Activated CD4-positive, alpha-beta T cell treated with anti-CD3 and anti-CD28 coated beads, Interleukin-2, amount 50 U/mL, for 24 hours (primary cell): ENCODE measurements at places on chromosomes 6 and 20.

DNA sequence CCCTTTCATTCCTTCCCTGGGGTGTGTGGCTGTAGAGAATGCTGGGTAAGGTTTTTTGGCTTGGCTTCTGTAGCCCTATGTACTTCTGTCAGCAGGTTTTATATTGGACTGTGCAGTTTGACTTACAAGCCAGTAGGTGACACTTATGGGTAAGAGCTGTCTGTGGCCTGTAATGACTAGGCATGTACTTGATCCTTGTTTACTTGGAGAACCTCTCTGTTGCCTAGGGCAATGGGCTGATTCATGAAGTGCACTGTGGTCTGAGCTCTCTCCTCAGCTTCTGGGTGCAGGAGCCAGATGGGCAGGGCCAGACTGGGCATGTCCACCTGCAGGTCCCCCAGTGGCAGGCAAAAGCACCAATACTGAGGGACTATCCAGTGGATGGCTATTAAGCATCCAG lies 544.6 kb downstream of the ADGRB3 start:
- DNase-seq, result no peak

GRCh38 chr20:19922716-19923115 lies 94.4 kb upstream of the NAA20 start:
- no peak for DNase-seq

GRCh38 chr20:5652626-5653553 lies 97.3 kb upstream of the SHLD1 start:
- DNase-seq, result no peak

GRCh38 chr6:144725736-144726522 lies 440.8 kb downstream of the UTRN start:
- DNase-seq, result no peak

DNA sequence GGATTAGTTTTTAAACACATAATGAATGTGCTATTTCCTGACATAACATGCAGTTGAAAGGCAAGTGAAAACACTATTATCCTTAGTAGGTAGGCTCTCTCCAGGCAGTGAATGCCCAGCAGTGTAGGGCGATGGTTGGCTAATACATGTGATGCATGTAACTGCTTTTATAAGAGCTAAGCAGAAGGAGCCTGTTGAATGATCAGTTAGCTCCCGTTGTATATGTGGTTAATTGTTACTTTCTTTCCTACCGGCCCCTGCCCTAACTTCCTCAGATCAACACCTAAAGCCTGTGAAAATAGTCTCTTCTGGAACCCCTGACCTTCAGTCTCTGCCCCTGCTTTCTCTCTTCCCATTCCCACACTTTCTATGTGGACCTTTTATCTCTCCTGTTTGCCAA lies 10.5 kb downstream of the SOX4 start:
- DNase-seq, result no peak

GRCh38 chr6:50722829-50723554 lies 9.7 kb downstream of the TFAP2D start:
- no peak for DNase-seq

- DNase-seq, result no peak
Observed at GRCh38 chr6:5562277-5562676, 301.0 kb downstream of the FARS2 start.

DNA sequence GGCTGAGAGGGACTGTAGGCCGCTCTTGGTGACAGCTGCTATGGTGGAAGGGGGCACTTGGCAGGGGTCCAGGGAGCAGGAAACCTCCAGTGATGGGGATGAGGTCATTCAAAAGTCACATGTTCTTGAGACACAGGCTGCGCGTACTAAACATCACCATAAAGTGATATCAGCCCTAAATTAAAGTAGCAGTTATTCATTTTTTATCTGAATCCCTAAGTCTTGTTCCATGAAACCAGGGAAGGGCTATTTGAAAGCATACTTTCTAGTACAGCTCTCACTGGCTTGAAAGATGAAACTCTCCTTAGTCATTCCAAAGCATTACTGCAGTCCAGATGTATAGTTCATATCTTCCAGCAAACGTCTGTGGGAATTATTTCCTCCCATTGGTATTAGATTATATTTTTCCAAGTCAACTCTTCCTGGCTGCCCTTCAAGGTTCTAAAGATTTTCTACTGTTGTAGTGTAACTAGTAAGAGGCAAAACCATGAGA lies 373.1 kb downstream of the CD109 start:
- DNase-seq, result no peak

GRCh38 chr6:169072127-169073042 lies 181.3 kb downstream of the THBS2 start:
- no peak for DNase-seq

- no peak for DNase-seq
Observed at GRCh38 chr20:46488451-46488850, 24.9 kb downstream of the ZNF334 start.

DNA sequence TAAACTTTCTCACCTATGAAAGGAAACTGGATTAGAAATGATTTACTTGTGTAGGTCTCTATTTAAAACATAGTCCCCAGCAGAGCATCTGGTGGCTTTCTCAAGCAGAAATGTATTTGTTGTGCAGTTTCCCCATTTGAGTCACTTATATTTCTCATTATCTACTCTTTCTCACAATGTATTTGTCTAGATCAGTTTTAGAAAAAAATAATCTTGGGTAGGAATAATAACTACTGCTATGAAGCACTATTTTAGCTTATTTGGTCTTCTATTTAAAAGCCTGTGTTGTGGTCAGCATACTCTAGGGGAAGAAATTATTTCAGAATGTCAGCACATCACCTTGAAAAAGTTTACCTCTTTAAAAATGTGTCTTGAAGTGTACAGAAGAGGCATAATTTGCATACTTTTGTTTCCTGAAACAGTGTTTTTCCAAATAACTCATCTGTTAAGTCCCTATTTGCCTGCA lies 60.9 kb upstream of the PRL start:
- no peak for DNase-seq

DNA sequence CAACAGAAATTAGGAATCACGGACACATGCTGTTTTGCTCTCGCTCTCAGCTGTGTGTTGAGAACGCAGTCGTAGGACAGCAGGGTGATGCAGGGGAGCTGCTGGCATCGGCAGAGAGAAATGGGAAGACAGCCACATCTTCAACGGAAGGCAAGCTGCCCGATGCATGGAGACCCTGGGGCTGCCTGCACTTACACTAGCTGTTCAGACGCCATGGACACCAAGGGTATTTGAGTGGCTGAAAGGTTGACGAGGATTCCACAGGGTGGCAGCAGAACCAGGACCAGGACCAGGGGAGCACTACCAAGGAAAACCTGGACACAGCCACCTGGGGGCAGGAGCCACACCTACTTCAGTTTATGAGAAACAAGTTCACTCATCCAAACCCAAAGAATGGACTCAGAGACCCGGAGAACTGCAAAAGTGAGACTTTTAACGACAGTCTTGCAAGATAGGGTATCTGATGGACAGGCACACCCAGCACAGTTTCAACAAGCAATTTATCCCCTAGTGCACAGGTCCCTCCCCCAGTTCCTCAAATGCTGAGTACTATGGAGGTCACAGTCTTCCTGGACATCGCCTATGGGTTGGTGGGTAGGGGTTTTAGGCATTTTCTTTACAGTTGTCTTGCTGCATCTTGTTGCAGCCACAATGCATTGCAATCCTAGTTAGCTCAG lies 56.3 kb upstream of the ENTPD6 start:
- no peak for DNase-seq

GRCh38 chr6:105982761-105983540 lies 103.2 kb upstream of the PRDM1 start:
- DNase-seq, result no peak

- no peak for DNase-seq
Observed at GRCh38 chr6:139825935-139826374, 451.5 kb upstream of the CITED2 start.

- DNase-seq, result no peak
Observed at GRCh38 chr6:87075168-87075567, 19.7 kb downstream of the CGA start.

- DNase-seq, result no peak
Observed at GRCh38 chr6:33861722-33862121, 57.9 kb upstream of the MLN start.

- DNase-seq, result no peak
Observed at GRCh38 chr6:154337406-154338005, 19.1 kb downstream of the IPCEF1 start.

GRCh38 chr6:156262014-156262413 lies 515.2 kb upstream of the ARID1B start:
- no peak for DNase-seq

DNA sequence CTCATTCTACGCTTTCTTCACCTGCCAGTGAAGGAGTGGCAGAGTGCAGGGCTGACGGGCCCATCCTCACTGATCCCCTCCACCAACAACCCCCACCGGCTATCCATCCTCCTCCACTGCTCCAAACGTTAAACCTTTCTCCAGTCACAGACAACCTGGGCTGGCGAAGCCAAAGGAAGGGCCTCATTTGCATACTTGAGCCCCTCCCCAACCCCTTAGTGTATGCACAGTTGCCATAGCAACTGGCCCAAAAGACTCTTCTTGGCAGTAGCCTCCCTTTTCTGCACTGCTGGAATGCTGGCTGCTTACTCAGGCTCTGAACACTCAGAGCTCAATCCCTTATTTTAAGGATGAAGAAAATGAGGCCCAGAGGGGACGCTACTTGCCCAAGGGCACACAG lies 130.3 kb downstream of the GRM4 start:
- no peak for DNase-seq

DNA sequence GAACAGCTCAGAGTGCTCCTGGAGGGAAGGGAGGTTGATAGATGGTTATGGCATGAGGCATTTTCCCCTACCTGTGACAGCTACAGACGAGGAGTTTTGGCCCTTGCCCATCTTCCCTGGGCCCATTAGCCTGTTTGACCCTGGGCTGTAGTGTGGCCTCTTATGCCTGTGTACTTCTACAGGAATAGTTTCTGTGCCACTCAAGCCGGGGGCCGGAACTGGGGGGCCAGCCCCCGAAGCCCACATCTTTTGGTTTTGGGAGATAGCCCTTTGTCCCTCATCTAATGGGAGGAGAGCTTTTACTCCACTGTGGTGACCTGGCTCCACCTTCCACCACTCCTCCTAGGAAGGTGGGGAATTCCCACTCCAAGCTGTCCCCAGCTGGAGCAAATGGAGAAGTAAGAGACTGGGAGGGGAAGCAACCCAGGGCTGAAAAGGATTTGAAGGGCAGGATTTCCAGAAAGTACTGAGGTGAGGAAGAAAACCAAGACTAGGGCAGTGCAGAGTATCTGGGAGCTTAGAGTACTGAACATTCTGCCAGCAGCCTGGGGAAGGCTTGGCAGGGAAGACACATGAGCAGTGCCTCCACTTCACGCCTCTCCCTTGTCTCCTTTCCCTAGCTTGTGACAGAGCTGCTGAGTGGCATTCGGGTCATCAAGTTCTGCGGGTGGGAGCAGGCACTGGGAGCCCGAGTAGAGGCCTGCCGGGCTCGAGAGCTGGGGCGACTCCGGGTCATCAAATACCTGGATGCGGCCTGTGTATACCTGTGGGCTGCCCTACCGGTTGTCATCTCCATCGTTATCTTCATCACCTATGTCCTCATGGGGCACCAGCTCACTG lies 6.9 kb downstream of the ABCC10 start:
- DNase-seq, result no peak

GRCh38 chr6:70790483-70791224 lies 123.0 kb downstream of the SMAP1 start:
- no peak for DNase-seq

DNA sequence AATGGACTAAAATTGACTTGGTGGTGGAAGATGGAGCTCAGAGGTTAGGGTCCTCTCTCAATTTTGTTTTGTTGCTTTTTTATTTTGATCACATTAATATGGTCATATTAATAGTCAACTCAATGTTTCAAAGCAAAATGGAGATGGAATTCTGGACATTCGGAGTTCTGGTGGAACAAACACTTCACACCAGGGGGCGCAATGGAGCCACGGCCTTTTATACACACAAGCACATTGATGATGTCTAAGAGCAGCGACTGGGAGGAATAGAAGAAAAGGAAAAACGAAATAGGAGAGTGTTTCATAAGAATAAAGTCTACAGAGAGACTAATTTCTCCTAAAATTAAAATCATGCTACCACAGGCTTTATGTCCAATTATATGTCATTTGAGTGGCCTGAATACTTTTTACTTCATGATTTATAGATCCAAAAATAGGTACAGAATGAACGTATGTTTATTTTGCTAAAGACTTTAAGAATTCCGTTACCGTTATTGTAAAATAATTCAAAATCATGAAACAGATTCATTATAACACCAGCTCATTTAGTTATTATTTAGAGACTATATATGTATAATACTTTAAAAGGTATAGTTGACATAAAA lies 197.6 kb upstream of the SASH1 start:
- peak; percentile 26 for DNase-seq

- DNase-seq, result no peak
Observed at GRCh38 chr20:59050437-59050836, 7.9 kb upstream of the PRELID3B start.

- no peak for DNase-seq
Observed at GRCh38 chr6:39980839-39981580, 46.7 kb upstream of the MOCS1 start.

- no peak for DNase-seq
Observed at GRCh38 chr6:85476532-85476931, 26.6 kb downstream of the NT5E start.

- DNase-seq, result no peak
Observed at GRCh38 chr20:44135012-44135412, 52.0 kb downstream of the JPH2 start.

GRCh38 chr6:15962449-15962764 lies 166.5 kb upstream of the MYLIP start:
- no peak for DNase-seq

DNA sequence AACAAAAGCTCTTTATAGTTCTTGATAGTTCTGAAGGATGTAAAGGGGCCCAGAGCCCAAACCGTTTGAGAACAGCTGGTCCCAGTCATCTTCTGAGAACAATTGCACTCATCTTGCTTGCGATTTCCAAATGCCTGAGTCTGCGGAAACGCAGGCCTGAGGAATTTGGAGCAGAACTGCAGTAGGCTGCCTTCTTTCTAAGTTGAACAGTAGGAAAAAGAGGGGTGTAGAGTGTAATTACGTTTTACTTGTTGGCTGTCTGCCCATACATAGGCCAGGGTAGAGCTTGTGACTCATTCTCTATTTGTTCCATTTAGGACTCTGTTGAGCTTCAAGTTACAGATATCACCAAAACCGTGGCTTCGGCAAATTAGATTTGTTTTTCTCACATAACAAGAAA lies 42.0 kb upstream of the KIF16B start:
- no peak for DNase-seq

DNA sequence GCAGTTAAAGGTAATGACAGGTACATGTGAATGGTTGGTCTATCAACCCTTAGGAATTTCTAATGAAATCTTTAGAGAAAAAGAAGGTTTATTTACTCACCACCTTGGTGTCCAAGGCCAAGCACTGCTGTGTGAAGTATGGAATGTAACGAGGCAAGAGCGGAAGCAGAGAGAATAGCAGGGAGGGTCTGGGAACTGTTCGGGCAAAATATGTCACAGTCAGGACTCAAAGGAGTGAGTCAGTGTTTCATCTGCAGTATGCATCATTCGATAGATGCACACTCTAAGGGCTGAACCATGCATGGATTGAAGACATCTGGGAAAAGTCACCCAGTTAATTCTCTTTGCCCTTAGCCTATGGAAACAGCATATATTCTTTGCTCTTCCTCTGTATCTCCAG lies 33.2 kb downstream of the ADGRF5 start:
- DNase-seq, result no peak

GRCh38 chr6:47034926-47035325 lies 7.2 kb downstream of the ADGRF1 start:
- DNase-seq, result no peak
